ENCODE measurements at places on chromosomes 16 and 17.

GRCh38 chr17:7956228-7956965, 24.4 kb downstream of the CNTROB start:
- no peak for DNase-seq

- no peak for DNase-seq
These were observed 296.2 kb downstream of the SEC14L1 start for GRCh38 chr17:77437017-77437416.

GRCh38 chr16:27303256-27304100, 10.3 kb upstream of the IL4R start:
- DNase-seq = no peak

- DNase-seq = no peak
These were observed 1.4 kb upstream of the LHX1 start for GRCh38 chr17:36935671-36936454.

GRCh38 chr16:5715155-5715554, 617.6 kb upstream of the EEF2KMT start:
- no peak for DNase-seq

- DNase-seq = no peak
These were observed 97.8 kb downstream of the DNAH17 start for GRCh38 chr17:78479369-78479768.

DNA sequence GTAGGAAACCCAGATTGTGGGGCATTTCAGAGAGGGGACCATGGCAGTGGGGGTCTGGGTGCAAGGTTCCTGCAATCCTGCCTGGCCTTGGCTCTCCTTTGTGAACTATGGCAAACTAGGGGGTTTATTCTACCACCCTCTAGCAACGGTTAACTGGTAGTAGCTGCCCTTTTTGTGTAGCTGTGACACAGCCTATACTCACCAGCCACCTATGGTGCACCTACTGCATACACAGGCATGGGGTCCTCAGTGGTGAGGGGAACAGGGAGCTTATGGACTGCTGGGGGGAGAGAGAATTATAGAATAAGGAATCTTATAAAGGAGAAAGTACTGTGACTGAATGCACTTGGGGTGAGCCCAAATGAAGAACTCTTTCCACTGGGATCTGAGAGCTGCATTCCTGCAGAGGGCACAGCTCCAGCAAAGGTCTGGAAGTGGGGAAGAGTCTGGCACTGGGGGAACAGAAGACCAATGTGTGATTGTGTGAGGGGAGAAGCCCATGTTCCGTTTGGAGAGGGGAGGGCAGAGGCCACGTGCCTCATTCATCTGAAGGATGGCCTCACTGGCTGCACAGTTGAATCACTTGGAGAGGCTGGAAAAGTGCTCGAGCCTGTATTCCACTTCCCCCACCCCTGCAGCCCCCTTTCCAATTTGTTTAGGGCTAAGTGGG, 2.1 kb downstream of the MT1X start:
- DNase-seq = no peak

DNA sequence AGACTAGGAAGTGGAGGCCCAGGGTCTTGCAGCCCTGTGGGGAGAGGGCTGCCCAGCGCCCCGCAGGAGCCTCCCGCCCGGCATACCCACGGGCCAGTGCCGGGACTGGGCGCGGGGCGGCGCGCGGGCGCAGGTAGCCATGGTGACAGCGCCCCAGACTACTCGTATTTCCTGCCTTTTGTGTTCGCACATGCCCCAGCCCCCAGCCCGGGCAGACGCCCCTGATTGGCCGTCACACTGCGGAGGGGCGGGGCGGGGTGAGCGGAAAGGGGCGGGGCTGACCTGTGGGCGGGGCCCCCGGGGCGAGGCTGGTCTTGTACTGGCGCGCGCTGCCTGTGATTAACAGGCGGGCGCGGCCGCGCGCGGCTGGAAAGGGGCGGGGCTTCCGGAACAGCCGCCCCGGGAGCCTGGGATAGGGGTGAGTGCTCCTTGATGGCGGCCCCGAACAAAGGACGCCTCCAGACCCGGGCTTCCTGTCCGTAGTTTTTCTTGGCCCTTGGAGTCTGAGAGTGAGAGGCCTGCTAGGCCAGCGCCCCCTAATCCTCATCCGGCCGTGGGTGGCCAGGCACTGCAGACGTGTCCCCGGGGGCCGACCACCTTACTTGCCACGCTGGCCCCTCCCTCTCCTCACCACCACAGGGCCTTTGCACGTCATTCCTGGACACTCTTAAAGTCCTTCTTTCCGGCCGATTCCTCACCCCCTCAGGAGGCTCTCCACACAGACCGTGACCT, 71.0 kb downstream of the RAI1 start:
- peak; percentile 76 for DNase-seq

DNA sequence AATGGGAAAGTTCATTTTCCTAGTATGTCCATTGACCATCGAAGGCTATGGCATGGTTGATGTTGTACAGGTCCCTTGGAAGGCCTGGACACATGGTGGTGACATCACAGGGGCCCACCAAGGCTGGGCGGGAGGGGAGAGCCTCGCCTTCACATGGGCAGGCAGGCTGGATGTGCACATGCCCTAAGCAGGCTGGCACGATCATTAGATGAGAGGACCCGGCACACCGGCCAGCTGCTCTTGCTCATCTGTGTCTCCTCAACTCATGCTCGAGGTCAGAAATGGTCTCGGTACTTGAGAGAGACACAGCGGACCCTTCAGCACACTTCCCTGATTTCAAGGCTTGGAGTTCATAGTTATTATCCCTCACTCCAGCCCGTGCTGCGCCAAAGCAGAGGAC, 416.9 kb upstream of the ZFHX3 start:
- no peak for DNase-seq

All from NCI-H774 (cell line).